Mucosa of gallbladder (tissue), 1 donor: ENCODE measurements at places on chromosomes 2 and 18.

GRCh38 chr2:233075966-233076339 is 15.8 kb downstream of the INPP5D start:
- no peak for DNase-seq

DNA sequence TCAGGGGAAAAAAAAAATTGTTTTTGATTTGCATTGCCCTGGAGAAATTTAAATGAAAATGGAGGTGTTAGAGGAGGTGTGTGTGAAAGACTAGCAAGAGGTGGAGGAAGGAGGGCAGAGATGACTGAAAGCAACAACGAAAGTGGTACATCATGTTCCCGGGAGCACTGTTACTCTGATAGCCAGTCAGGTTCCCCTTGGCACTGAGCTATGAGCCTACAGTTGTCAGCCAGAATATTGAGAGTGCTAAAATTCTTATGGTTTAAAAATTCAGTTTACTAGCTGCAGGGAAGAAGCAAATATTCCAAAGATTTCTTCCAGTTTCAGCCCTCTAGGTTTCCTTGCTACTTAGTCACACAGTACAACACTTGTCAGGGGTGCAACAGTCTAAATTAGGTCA is 366.7 kb upstream of the DLGAP1 start:
- no peak for DNase-seq

DNA sequence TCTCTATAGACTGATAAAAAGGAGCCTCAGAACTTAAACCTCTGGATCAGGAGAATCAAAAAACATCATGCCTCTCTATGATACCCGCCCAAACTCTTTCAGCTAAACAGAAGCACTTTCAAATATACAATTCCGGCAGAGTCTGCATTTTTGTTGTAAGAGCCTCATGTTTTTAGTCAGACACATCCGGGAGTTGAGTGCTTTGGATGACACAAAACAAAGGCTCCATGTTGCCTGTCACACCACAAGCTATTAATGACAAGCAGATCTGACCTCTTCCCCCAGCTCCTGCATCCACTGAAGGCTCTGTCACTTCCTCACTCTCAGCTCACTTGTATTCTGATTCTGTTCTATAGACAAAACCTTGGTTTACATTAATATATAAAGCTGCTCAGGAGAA is 33.2 kb downstream of the SLC38A11 start:
- DNase-seq = no peak

- no peak for DNase-seq
Observed at GRCh38 chr2:233684640-233685039, 2.9 kb downstream of the UGT1A7 start.

GRCh38 chr2:169658877-169659276 is 35.3 kb downstream of the CFAP210 start:
- DNase-seq = no peak

DNA sequence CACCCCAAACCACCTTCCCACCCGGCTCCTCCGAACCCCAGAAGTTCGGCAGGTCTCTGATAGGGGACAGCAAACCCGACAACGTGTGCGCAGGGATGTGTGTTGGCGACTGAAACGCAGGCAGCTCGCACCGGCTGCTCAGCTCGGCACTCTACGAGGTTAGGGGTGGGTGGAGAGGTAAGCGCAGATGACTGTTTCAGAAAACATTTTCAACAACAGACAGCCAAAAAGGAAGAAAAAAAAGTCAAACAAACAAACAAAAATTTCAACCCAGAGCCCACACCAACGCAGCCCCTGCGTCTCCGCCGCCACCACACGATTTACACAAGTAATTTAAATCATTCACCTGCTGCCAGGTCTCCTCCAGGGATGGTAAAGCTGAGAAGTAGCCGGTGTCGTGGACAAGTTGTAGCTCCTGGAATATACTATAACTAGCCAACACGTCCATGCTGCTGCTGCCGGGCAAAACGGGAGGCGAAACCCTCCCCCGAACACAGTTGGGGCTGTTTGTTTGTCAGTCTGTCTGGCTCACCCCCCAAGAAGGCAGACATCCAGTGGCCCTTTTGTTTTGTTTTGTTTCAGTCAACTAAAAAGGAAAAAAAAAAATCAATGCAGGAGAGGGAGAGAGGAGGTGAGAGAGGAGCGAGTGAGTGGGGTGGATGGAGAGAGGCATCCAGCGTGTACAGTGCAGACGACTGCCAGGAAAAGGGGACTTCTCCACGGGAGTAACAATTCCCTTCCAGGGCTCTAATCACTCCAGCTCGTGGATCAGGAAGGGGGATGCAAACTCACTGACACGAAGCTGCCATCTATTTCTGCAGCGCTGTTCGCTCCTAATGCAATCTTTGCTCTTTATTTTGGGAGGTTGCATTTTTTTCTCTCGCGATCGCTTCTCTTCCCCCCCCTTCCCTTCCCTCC is at the start of gene KLF7:
KLF7 (minus strand) TSS at position 828 of the 918 bp plus-strand sequence; CDS start at position 448, 380 bp downstream.
- peak; percentile 35 for DNase-seq

DNA sequence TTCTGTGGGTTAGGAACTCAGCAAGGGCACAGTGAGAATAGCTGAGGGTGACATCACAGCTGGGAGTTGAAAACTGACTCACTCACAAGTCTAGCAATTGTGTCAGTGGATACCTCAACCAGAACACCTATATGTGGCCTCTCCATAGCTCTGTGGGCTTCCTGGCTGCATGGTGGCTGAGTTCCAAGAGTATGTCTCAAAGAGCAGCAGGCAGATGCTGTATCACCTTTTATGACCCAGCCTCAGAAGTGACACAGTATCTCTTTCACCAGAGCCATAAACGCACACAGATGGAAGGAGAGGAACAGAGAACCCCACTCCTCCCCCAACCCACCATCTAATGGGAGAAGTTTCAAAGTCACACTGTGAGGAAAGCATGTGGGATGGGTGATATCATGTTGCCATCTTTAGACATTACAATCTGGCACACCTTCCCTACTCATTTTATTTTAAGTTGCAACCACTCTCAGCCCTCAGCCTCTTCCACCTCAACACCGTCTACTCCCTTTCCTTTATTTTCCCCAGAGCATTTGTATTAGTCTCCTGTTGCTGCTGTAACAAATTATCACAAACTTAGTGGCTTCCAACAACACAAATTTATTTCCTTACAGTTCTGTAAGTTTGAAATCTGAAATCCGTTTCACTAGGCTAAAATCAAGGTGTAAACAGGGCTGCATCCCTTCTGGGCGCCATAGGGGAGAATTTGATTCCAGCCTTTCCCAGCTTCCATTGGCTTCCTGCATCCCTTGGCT is 134.6 kb upstream of the SPATS2L start:
- DNase-seq = no peak

GRCh38 chr2:158533009-158533408 is 76.3 kb downstream of the PKP4 start:
- no peak for DNase-seq

DNA sequence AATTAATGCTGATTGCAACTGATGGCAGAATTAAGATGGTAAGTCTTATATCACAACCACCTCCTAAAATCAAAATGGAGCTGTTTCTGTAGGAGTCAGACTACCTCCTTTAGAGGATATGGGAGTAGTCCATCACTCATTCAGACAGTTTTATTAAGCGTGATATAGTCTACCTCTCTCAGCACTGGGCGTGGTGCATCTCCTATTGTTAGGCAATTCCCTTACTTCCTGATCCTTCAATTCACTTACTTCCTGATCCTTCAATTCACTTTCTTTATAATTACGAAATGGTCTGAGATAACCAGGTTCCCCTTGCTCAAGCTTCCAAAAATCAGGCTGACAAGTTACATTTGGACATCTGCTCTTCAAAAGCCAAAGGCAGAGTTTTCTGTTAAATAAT is 31.9 kb downstream of the ATP8B1 start:
- DNase-seq = peak; percentile 40

GRCh38 chr2:15253835-15254286 is 307.3 kb downstream of the NBAS start:
- DNase-seq = no peak

- DNase-seq = no peak
Observed at GRCh38 chr2:122063716-122064115, 308.3 kb downstream of the TSN start.
